ENCODE measurements at places on chromosomes 6 and 20. TPM values are rescaled to one million over a fixed set of nuclear protein-coding genes. Genes with fewer than 3 reads are reported as not detected.

GRCh38 chr6:7050872-7051779 is 56.6 kb upstream of the RREB1 start:
- peak; percentile 53 for DNase-seq

DNA sequence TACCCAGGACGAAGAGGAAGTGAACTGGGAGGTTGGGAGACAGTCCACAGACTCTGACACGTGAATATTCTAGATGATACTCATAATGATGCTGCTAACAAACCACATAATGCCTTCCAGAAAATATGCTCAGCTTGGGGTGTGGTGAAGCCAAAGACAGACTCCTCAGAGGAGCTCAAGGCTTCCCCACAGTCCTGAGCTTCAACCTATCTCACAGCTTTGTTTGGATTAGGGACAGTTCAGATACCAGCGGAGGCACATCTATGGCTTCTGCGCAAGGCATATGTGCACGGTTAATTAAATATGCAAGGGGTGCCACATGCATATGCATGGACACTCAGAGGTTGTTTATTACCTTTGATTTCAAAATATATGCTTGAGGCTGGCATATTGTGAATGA is 30.7 kb upstream of the MYLIP start:
- DNase-seq = no peak

Gene SLC35F1
- 0.23 TPM for total RNA-seq

DNA sequence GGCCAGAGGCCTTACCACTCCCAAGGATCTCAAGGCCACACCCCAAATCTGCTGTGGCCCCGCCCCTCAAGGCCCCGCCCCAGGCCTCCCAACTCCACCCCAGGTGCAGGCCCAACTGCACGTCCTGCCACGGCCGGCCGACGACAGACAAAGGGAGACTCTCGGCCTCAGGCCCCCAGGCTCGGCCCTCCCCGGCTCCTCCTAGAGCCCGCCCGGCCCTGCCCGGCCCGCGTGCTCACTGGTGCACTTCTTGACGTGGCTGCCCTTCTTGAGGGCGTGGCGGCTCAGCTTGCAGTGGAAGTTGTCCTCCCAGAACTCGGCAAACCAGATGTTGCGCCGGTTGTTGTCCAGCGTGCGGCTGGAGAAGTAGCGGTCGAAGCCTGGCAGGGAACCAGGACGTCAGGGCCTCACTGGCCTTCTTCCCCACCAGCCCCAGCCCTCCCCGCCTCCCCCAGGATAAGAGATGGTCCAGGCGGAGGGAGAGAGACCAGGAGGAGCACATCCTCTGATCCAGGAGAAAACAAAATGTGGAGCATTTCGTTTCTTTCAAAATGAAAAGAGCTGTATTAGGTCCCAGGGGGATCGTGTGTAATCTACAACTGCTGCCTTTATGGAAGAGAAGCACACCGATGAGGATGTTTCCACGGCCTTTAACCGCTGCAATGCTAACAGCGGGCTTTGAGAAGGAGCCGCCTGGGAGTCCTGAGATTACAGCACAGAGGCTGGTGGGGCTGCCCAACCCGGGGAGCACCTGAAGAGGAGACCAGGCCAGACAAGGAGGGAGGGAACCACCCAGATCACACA is 89.4 kb downstream of the GRM4 start:
- DNase-seq = no peak

Gene PPP1R3D
- total RNA-seq = 3.5 TPM

DNA sequence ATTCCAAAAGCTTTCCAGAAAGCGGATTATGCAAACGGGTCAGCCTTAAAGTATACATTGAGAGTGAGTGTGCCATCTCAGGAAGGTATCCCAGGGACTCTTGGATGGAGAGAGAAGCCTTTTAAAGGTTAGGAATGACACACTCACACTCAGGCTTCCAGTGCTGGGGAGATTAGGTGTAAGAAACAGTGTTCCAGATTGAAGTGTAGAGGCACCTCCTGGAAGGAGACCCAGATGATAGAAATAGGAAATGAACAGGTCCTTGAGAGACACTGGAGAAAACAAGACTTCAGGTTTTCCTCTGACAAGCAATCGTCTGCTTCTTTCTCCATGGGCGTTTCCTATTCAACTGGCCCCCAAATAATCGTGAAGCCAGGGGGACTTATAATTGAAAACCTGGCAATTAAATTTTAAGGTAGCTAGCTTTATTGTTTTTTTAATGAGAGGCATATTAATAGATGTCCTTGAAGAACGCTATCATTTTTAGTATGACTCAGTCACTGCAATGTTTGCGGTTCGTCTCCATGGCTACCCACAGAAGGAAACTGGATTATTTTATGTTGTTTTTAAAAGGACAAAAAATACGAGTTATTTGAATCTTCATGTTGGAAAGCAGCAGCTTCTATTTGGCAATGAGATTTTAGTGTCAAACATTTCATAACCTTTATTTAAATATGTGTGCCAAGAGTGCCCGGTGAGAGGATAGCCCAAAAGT is 85.3 kb downstream of the TRMT6 start:
- DNase-seq = no peak

- DNase-seq = no peak
Observed at GRCh38 chr20:23631981-23632710, 5.6 kb downstream of the CST3 start.

DNA sequence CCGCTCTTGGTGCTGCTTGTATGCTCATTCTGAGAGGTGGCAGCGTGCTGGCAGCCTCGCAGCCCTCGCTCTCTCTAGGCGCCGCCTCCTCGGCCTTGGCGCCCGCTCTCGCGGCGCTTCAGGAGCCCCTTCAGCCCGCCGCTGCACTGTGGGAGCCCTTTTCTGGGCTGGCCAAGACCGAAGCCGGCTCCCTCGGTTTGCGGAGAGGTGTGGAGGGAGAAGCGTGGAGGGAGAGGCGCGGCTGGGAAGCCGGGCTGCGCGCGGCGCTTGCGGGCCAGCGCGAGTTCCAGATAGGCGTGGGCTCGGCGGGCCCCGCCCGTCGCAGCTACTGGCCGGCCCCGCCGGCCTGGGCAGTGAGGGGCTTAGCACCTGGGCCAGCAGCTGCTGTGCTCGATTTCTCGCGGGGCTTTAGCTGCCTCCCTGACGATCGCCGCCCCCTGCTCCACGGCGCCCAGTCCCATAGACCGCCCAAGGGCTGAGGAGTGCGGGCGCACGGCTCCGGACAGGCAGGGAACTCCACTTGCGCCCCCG is 19.5 kb upstream of the FAM8A1 start:
- DNase-seq = peak; percentile 27

GRCh38 chr6:31877125-31877650 is 1.6 kb downstream of the SLC44A4 start:
- DNase-seq = no peak

GRCh38 chr6:37256692-37257319 is 766 bp upstream of the TBC1D22B start:
- DNase-seq = no peak

Gene CCM2L
- 27.2 TPM for total RNA-seq

- DNase-seq = no peak
Observed at GRCh38 chr6:129525055-129525454, 184.9 kb downstream of the ARHGAP18 start.

DNA sequence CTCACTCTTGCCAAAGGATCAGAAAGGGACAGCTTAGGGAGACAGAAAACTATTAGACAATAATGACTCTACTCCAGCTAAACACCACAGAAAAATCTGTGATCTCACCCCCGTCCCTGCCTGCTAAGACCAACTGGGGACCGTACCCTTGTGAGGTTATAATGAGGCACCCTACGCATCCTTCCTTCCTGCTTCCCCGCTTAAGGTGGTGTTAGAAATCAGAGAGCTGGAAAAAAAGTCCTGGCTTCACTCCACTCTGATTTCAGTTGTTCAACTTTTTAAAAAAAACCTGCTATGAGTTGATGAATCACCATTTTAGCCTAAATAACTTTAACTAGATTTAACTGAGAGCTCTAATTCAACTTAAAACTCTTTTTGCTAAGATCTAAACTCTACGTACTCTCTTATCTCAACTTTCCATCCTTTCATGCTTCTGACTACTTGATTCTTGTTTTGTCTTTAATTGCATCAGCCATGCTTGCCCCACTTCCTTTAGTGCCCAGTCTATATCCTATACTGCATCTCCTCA is 35.8 kb upstream of the TMEM14A start:
- DNase-seq = no peak

Gene HUS1B
- total RNA-seq = 0.72 TPM

Gene TMEM151B
- total RNA-seq = 0.28 TPM

GRCh38 chr6:153767127-153767526 is 271.9 kb upstream of the OPRM1 start:
- DNase-seq = no peak

- DNase-seq = no peak
Observed at GRCh38 chr20:35972462-35972861, 4.1 kb downstream of the CNBD2 start.

DNA sequence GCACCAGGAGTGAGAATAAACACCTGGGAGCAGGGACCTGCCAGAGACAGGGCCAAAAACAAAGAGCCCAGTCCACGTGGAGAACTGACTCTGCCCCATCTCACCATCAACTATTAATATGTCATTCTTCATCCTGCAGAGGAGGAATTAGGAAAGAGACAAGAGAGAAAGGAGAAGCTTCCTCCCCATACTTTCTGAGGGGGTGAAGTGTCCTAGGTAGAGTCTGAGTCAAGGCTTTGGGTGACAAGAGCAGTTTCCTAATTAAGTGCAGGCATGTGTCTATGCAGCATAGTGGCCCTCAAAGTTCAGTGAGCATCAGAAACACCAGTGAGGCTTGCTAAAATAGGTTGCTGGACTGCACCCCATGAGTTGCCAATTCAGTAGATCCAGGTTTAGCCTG is 40.7 kb upstream of the BMP2 start:
- DNase-seq = no peak

DNA sequence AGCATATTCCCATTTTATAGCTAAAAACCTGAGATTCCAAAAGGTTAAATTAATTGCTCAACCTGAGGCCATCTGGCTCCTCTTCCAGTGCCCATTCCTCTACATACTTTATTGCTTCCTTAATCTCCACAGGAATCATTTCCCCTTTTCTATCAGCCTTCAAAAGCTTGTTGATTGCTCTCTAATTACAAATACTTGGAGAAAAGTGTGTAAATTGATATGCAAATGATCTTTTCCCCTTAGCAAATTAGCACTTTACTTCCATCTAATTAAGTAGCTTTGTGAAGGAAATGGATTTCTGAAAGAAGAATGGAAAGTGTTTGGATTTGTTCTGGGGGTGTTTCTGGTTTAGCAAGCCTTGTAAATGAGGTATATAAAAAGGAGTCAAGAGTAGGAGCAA is 323.3 kb downstream of the GRIK2 start:
- DNase-seq = no peak

Gene PCSK2
- total RNA-seq = 1.0 TPM

Gene CALHM5
- 7.2 TPM for total RNA-seq

DNA sequence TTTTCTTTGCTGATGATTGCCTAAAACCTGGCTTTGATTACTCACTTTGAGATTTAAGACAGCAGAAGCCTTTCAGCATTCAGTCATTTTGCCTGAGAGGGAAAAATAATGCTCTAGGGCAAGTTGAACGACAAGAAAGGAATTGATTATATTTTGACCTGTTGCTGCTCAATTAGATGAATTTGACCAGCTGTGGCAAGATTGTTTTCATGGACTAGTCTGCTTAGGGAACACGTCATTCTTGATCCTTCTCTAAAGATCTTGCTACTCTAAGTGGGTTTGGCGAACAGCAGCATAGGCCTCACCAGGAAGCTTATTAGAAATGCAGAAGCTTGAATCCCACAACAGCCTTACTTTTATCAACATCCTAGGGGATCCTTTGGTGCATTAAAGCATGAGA is 59.7 kb upstream of the PHACTR1 start:
- no peak for DNase-seq

GRCh38 chr6:63213325-63213724 is 2.1 kb downstream of the FKBP1C start:
- no peak for DNase-seq

Gene MLN
- total RNA-seq = not detected

GRCh38 chr6:157603314-157603940 is 219.6 kb upstream of the SNX9 start:
- DNase-seq = no peak

DNA sequence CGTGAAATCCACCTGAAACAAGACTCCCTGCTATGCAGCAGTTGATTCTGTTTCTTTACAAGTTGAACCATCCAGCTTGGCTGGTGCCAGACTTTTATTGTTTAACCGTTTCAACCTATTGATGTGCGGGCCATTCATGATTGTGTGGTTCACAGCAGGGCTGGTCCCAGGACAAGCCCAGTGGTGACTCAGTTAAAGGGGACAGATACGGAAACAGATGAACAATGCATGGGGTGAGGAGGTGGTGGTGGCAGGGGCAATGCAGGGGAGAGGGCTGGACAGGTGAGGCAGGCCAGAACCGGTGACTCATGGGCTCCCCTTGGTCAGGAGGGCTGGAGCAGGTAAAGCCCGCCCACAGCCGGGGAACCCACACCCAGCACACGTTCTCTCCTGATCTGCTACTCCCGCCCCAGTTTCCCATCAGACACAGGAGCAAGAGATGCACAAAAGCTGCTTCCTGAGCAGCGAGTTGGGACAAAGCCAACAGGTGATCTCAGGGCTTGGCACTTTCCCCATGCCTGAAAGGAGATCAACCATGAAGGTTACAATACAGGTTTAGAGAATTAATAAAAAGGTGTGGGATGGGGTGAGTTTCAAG is 232.2 kb downstream of the LY86 start:
- no peak for DNase-seq

- no peak for DNase-seq
Observed at GRCh38 chr6:158958504-158959386, 41.3 kb downstream of the RSPH3 start.

DNA sequence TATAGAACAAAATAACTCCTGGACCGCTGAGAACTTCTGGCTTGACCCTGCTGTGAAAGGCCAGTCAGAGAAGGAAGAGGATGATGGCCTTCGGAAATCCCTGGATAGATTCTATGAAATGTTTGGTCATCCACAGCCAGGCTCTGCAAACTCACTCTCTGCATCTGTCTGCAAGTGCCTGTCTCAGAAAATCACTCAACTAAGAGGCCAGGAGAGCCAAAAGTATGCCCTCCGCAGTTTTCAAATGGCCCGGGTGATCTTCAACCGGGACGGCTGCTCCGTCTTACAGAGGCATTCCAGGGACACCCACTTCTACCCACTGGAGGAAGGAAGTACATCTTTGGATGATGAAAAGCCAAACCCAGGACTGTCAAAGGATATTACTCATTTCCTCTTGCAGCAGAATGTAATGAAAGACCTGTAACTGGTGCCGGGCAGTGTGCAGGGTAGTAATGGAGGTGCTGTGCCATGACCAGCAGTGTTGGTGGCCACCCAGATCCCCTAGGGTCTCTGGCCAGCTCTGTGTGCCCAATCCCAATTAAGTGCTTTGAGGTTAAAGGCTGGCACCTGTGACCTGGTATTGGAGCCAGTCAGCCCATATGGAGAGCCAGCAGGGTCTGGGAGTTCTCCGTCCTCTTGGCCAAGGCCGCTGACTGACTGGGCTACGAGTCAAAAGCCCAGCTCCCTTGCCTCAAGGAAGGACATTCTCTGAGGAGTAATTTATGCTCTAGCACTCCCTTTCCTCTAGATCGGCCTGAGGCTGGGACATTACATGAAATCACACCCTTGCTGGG is 87.1 kb downstream of the TRMT6 start:
- no peak for DNase-seq

- no peak for DNase-seq
Observed at GRCh38 chr20:45985573-45985972, 13.6 kb upstream of the ZNF335 start.
